Urinary bladder (tissue), 4 donors: ENCODE measurements at places on chromosomes 7 and 10. TPM values are rescaled to one million over a fixed set of nuclear protein-coding genes. Genes with fewer than 3 reads are reported as not detected.

The EPHA1 gene
- 3.2 TPM for total RNA-seq

DNA sequence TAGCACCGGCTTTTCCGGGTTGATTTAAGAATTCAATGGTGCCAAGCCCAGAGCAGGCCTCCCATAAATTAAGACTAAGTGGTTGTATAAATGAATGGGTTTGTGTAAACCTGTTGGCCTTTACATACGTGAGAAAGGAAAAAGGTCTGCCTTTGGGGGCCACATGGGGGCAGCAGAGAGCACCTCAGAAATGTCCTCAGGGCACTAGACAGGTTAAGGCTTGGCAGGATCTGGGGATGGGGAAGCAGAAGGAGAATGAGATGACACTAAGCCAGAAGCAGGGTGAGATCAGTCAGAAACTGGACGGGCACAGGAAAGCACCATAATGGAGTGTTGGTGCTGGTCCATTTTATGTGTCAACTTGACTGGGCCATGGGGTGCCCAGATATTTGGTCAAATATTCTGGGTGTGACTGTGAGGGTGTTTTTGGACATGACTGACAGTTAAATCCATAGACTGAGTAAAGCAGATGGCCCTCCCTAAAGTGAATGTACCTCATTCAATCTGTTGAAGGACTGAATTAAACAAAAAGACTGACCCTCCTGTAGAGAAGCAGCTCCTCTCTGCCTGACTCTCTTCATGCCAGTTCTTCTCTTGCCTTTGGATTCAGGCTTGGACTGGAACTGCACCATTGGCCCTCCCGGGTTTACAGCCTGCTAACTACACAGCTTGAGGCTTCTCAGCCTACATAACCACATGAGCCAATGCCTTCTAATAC is 58.9 kb downstream of the FRMPD2 start:
- DNase-seq = no peak

The CFAP46 gene
- total RNA-seq = 0.53 TPM

- no peak for DNase-seq
These were observed 998.2 kb downstream of the REEP3 start for GRCh38 chr10:64519427-64519826.

GRCh38 chr10:46091828-46092523 is 45.9 kb upstream of the MSMB start:
- no peak for DNase-seq

- DNase-seq = no peak
These were observed 465.3 kb downstream of the REEP3 start for GRCh38 chr10:63986536-63986935.

The AGR2 gene
- 88.3 TPM for total RNA-seq

DNA sequence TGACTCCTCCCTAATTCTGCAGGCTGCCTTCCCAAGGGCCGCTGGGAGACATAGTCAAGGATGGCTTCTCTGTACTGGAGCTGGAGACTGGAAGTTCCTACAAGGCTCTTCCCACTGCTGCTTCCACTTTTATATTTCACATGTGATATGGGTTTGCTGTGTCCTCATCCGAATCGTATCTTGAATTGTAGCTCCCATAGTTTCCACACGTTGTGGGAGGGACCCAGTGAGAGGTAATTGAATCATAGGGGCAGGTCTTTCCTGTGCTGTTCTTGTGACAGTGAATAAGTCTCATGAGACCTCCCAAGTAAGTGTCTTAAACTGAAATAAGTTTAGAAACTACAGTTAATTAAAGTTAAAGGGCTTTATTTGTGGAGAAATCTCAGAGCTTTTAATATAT is 47.0 kb upstream of the BICC1 start:
- DNase-seq = no peak

DNA sequence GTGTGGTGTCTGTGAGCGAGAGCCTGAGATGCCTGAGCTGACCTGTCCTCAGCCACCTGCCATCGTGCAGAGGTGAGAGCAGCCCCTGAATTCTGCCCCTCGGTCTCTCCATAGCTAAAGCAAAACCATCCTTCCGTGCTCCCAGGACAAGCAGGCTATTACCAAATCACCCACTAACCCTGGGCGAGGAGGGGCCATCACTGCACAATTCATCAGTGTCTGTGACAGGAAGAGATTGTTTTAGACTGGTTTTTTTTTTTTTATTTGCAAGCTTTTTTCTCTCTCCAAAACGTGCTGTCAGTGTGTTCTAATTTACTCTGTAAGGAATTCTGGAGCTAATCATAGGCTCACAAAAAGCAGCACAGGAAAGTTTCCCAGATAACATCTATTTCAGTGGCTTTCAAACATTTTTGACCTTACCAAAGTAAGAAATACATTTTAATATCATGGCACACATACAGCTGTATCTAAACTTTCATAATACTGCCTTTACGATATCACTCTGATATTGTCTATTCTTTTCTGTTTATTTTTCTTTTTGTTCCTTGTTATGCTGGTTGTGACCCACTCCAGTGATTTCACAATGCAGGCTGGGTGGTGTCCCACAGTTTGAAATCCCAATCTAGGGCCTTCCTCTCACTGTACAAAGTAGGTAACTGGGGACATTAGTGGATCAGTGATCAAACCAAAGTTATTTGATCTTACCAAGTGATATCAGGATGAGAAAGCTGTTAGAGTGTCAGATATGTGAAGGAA is 62.8 kb downstream of the EGFR start:
- DNase-seq = no peak

DNA sequence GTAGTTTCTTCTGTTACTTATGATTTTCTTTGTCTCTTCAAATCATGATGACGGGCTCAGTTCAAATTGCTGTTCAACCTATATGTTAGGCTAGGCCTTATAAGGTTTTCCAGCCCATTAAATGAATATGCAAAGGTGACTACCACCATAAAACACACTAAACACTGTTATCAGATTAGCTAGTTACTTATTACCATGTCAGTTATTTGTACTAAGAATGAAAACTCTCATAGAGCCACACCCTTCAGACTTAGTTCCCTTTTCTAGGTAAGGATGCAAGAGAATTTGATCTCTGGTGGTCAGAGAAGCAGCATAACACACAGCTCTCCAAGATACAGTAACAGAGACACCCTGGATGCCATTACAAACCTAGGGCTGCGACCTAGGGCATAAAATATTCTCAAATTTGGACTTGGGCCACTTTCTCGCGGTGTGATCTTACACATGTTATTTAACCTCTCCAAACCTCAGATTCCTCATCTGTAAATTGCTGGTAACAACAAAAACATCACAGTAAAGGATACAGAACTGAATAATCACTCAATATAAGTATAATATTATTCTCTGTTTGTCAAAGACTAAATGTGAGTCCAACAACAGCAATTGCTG is 35.6 kb downstream of the ANKMY2 start:
- no peak for DNase-seq

The ADARB2 gene
- 0.26 TPM for total RNA-seq

DNA sequence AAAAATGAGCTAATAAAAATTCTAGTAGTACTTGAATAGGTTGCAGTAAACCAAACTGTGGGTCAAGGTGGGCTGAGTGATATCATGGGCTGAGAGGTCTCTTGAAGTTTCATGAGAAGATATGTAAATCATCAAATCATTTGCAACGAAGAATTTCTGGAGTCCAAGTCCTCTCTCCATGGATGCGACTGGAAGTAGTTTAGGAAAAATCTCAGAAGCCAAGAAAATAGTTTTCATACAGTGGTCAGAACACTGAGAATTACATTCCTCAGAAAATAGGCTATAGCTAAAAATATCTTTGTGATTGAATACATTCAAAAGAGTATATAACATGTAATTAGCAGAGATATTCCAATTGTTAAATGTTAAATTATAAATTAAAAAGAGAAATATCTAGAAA is 3.6 kb upstream of the IFIT1 start:
- no peak for DNase-seq

The CLEC2L gene
- total RNA-seq = 0.32 TPM

- no peak for DNase-seq
These were observed 49.7 kb downstream of the DNAJC12 start for GRCh38 chr10:67788028-67788886.

DNA sequence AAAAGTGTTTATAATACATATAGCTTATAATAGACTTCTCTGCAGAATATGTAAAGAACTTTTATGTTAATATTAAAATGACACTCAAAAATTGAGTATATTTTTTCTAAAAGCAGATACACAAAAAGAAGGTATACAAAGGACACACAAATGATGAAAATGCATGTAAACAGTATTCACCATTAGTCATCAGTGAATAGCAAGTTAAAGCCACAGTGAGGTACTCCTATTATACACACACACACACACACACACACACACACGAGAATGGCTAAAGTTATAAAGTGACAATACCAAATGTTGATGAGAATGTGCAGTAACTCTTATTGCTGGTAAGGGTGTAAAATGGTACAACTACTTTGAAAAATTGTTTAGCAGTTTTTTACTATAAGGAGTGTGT is 92.9 kb downstream of the ITGB1 start:
- no peak for DNase-seq

GRCh38 chr10:21203473-21204107 is 306.5 kb upstream of the NEBL start:
- DNase-seq = no peak
